IMR-90 (cell line): ENCODE measurements at places on chromosomes 7 and 10. TPM values are rescaled to one million over a fixed set of nuclear protein-coding genes. Genes with fewer than 3 reads are reported as not detected.

The RBP4 gene
- not detected in 2 replicates for polyA plus RNA-seq

The GPR15LG gene
- not detected in 2 replicates for polyA plus RNA-seq

The PLXDC2 gene
- polyA plus RNA-seq, result 3.2 and 3.6 TPM in 2 replicates

The ZNF735 gene
- not detected in 2 replicates for polyA plus RNA-seq

The UNC5B gene
- polyA plus RNA-seq, result 4.2 and 4.4 TPM in 2 replicates

The ITIH5 gene
- polyA plus RNA-seq, result 0.07 TPM in 2 replicates

The KLF14 gene
- polyA plus RNA-seq, result 0.05 and 0.07 TPM in 2 replicates

DNA sequence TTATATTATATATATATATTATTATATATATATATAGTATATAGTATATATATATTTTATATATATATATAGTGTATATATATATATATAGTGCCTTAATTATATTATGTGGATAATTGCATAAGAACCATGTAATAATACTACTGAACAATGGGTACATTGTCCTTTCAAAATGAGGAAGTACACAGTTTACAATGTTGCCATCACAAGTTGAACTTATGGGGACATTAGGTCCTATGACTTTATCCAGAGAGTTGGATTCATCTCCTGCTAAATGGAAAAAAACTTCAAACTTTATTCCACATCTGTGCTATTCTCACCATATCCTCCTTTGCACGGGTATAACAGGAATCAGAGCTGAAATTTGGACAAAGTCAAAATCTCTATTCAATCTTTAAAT, 105.0 kb upstream of the AGR3 start:
- DNase-seq, result no peak
- no peaks in the 10 kb centered on the region for H3K36me3 ChIP-seq
- H3K4me1 ChIP-seq, result no peaks in the 10 kb centered on the region; the same call in 1 of the 2 replicates
- no peak overlapping the region for H3K4me3 ChIP-seq
- no peaks in the 10 kb centered on the region for H3K27me3 ChIP-seq
- no peak overlapping the region for H3K27ac ChIP-seq

DNA sequence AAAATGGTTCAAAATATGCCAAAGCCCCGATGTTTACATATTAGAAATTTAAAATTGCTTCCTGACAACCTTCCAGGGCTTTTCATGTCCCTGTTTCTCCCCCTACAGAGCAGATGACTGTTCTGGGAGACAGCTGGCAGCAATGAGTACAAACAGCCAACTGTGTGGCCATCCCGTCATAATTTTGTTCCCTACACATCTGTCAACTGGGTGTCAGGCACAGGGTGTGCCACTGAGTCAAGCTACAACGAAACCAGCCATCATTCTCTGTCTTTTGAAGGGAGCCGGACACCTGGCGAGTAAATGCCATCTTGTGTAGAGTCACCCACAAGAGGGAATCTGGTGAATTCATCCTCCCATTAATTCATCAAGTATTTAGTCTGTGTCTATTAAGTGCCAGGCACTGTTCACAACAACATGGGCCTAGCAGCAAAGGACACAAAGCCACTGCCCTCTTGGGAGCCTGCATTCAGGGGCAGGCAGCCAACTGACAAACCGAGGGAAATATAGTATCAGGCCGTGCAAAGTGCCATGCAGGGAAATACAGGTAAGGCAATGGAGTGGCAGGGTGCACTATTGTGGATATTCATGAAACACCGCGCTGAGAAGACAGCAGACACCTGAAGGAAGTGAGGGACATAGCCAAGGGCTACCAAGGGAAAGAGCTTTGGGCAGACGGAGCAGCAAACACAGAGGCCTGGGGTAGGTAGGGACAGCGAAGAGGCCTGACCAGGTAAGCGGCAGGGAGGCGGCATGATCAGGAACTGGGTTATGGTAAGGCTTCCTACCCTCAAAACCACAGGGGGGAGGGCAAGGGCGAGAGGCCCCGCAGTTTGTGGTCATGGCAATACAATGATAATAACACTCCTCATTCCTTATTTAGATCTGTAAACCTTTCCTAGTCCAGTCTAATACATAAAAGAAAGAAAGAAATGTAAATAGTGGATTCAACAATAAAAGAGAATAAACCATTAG, 213.6 kb downstream of the FAM107B start:
- H3K27me3 ChIP-seq, result no peaks in the 10 kb centered on the region
- DNase-seq, result no peak
- H3K4me3 ChIP-seq, result no peak overlapping the region
- H3K27ac ChIP-seq, result no peak overlapping the region

GRCh38 chr10:118913825-118914224, 115.7 kb upstream of the NANOS1 start:
- H3K4me3 ChIP-seq, result no peak overlapping the region
- no peak for DNase-seq
- peaks cover 12% of the 10 kb centered on the region for H3K4me1 ChIP-seq
- H3K36me3 ChIP-seq, result no peaks in the 10 kb centered on the region
- H3K27ac ChIP-seq, result no peak overlapping the region

- peaks cover 3% of the 10 kb centered on the region for H3K27me3 ChIP-seq
- no peak overlapping the region for H3K4me3 ChIP-seq
- peak; percentile 39 for DNase-seq
- no peaks in the 10 kb centered on the region for H3K36me3 ChIP-seq
These were observed 180.6 kb upstream of the CHRM2 start for GRCh38 chr7:136687693-136688322.

DNA sequence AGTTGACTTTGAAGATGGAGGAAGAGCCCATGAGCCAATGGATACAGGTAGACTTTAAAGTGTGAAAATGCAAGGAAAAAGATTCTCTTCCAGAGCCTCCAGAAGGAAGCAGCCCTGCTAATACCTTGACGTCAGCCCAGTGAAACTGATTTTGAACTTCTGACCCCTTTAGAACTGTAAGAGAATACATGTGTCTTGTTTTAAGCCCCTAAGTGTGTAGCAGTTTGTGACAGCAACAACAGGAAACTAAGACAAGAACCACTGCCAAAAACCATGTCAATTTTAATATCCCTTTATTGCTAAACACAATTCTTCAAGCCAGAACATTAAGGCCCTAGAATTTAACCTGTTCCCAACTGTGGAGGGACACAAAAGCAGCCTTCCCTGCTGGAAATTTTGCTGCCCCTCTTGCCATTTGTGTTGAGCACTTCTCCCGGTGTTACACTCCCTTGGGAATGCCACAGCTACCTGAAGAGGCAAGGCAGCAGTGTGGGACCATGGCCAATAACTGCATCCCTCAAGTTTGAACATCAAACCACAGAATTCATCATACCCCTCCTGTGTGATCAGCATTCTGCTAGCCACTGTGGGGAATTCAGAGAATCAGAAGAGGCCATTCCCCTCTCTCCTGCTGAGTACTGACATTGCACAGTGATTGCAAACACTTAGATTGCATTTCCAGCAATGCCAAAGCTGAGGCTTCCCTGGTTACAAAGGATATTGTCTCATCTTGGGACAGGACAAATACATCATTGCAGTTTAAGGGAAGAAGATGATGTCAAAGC, 12.3 kb upstream of the CCDC172 start:
- H3K27me3 ChIP-seq, result no peaks in the 10 kb centered on the region
- no peak overlapping the region for H3K27ac ChIP-seq
- H3K4me3 ChIP-seq, result no peak overlapping the region
- H3K36me3 ChIP-seq, result no peaks in the 10 kb centered on the region
- DNase-seq, result no peak

DNA sequence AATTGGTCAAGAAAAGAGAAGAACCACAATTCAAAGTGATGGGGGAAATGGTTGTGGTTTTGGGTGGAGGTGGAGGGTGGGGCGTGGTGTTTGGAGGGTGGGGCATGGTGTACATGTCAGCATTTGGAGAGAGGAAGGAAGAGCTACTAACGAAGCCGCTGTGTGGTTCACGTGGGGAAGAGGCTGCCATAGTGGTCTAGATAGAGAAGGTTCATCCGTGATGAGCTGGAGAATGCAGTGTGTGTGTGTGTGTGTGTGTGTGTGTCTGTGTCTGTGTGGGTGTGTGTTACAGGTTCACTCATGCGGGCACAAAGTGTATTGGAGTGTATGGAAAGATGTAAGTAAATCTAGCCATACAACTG, 6.1 kb upstream of the VCL start:
- no peaks in the 10 kb centered on the region for H3K36me3 ChIP-seq
- H3K4me3 ChIP-seq, result no peak overlapping the region
- no peaks in the 10 kb centered on the region for H3K27me3 ChIP-seq
- peaks cover 4% of the 10 kb centered on the region; the same call in 1 of the 2 replicates for H3K4me1 ChIP-seq
- DNase-seq, result no peak
- H3K27ac ChIP-seq, result no peak overlapping the region

DNA sequence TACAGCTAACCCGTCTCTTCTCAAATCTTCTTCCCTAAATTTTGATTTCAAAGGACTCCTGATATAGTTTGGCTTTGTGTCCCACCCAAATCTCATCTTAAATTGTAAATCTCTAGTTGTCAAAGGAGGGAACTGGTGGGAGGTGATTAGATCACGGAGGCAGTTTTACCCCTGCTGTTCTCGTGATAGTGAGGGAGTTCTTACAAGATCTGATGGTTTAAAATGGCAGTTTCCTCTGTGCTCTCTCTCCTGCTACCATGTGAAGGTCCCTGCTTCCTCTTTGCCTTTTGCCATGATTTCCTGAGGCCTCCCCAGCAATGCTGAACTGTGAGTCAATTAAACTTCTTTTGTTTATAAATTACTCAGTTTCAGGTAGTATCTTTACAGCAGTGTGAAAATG, 269.3 kb downstream of the POLR1F start:
- H3K27ac ChIP-seq, result no peak overlapping the region
- no peaks in the 10 kb centered on the region for H3K27me3 ChIP-seq
- H3K4me1 ChIP-seq, result no peaks in the 10 kb centered on the region
- no peaks in the 10 kb centered on the region for H3K36me3 ChIP-seq
- no peak overlapping the region for H3K4me3 ChIP-seq
